ENCODE measurements at places on chromosomes 7 and 10.
A peak's percentile ranks its signal among the peaks of the same experiment; 100 is the strongest.

DNA sequence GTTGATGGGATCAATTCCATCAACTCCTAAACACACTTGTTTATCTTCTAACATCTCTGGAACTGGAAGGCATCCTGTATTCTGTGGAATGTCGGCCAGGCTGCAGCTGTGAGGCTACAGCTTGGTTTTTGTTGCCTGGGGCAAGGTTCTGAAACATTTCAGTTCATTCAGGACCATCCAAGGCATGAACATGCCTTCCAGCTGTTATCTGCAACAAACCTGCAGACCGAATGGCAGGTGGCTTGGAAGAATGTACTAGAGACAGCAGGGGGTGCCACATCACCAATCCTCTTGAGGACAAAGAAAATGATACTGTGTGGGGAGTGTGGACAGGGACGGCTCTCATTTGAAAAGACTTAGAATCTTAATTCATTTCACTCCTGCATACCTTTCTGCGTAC is 12.4 kb downstream of the PAPOLB start:
- no peak for DNase-seq

- DNase-seq: no peak
Measured at GRCh38 chr7:16084370-16084769, 337.0 kb downstream of the CRPPA start.

GRCh38 chr10:62084451-62084850 is 183.0 kb downstream of the ARID5B start:
- DNase-seq: no peak

- DNase-seq: no peak
Measured at GRCh38 chr7:53383131-53383530, 347.7 kb downstream of the POM121L12 start.

DNA sequence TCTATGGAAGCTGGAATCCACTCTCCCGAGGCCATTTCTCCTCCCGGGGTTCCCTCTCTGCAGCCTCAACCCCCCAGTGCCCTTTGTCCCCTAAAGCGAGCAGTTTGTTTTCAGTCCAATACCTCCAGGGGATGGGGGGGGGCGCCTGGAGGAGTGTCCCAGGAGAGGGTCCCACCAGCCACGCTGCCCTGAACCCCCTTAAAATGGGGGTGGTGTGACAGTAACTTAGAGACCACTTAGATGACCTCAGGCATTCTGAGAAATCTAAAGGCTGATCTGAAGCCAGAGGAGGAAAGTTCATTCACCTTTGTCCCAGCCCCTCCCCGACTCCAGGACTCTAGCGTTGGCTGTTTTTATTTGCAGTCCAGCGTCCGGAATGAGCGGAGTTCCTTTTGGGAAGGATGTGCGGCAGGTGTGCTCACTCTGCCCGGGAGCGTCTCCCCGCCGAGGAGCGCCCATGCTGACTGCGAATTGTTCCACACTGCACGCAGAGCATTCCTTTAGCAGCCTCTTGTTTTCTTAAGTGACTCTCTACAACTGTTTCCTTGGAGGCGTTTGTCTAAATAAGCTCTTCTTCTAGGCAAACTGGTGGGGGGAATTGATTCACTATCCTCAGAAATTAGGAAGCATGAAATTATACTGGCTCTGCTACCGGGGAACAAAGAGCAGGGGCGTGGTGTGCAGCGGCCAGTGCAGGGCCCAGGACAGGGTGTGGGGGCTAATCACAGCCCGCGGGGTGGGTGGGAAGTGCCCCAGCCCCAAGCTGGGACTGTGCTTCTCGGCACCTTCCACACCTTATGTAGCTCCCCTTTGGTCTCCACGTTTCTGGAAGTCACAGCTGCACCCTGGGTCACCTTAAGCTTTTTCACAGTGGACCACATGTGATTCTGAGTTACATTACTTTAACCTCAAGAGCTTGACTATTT is 46.3 kb downstream of the SYPL1 start:
- no peak for DNase-seq

DNA sequence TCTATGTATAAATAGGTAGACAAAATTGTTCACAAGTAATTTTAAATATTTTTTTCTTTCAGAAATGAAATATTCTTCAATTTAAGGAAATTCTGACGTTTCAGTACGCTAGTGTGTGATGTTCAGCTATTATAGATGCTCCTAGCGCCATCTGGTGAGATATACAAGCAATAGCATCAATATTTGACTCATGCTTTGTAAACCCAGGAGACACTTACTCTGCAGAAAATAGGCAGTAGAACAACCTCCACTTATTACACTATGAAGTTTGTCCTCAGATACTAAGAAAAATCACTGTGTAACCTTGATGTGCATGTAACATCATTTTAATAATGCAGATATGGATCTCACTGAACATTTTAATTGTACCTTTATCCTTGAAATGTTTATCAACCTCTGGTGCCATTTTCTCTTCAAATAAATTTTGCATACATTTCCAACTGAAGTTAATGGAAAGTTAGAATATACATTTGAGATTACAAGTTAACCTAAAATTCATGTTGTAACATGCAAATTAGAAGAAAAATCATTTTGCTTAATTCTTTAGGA is 151.5 kb upstream of the FAM3C start:
- DNase-seq: no peak

DNA sequence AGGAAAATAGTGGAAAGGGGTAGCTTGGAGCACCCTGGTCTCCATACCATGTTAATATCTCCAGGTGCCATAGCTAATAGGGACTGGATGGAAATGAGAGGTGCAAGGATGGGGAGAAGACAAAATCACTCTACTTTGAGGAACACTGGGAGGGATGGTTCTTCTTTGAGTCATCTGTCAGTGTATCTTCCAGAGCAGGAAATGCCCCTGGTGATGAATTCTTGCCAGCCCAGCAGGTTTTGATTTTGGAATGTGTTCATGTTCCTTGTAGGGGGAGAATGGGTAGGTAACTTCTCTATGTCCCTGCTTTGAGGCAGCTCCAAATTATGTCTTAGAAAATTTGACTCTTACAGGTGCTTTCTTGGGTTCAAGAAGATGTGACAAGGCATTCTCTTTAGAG is 177.0 kb upstream of the GLI3 start:
- DNase-seq: no peak

GRCh38 chr10:3330663-3331062 is 158.1 kb upstream of the PITRM1 start:
- DNase-seq: no peak

- no peak for DNase-seq
Measured at GRCh38 chr10:1310271-1310789, 254.1 kb downstream of the WDR37 start.

DNA sequence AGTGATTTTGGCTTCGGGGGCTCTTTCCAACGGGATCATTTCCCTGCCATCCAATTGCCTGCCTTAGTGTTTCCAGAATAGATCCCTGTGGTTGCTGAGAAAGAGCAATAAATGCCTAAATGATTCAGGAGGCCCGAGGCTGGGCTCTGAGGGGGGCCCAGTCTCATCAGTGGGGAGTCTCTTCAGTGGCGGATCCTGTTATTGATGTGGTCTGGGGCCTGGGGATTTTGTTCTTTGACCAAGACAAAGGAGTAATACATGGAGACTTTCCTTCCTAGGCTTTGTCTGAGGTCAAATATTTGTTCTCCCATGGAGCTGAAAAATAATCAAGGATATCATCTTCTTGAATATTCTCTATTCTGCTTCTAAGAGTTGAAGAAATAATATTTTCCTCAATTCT is 40.8 kb downstream of the TAS2R41 start:
- no peak for DNase-seq

GRCh38 chr7:143490717-143491306 is 13.1 kb downstream of the TAS2R41 start:
- no peak for DNase-seq

DNA sequence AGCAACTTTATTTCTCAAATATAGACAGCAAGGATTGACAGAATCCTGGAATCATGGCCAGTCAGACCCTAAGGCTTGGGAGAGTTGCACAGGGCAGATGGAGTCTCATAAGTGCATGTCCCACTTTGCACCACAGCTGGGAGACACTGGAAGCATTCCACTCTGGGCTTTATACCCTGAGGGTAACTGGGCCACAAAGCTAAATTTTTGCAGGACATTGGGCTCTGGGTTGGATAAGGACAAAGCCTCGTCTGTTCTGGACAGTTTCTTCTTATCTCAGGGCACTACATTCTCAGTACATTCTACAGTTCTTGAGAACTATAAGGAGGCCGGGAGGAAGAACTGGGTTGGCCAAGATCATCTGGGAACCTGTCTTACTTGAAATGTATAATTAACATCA is 158.3 kb upstream of the IGFBP3 start:
- no peak for DNase-seq

DNA sequence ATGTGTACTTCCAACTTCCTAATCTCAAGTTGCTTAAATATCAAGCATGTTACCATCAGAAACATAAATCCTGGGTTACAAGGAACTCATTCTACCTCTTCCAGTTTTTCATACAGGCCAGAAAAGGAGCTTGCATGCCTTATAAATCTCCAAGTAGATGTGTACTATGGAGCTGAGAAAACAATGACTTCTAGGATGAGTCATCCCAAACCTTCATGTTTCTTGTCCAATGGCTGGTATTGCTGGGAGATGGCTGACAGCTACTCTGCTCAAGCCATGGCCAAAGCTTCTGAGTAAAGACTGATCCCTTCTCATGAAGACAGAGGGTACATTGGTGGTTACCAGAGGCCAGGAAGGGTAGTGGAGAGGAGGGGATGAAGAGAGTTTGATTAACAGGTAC is 8.6 kb downstream of the RAPGEF5 start:
- no peak for DNase-seq

DNA sequence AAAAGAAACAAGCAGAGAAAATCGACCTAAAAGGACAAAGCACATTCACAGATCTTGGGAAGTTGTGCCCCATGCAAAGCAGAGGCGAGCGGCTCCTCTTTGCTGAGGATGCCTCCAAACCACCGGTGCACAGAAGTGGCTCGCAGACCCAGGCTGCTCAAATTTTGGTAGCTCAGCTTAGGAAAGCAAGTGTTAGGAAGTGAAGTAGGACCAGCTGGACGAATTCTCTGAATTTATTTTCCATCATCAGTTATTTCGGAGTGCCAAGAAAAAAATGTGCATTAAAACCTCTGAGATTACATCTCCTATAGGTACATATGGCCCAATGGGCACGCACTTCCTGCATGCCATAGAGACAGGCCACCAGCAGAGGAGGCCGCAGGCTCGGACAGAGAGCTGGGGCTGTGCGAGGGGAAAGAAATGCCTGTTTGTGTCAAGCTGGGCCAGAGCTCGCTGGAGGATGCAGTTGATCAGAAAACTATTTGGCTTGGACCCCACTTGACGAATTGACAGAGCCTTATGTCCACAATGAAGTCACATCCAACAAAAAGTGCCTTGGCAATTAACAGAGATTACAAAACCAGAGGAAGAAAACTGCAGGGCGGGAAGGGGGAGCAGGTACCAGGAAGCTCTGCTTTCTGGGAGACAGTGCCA is 122.3 kb upstream of the LYZL2 start:
- DNase-seq: peak; percentile 53

- no peak for DNase-seq
Measured at GRCh38 chr7:130388671-130389070, 8.4 kb downstream of the CPA1 start.

GRCh38 chr10:91700273-91700672 is 67.4 kb upstream of the PPP1R3C start:
- no peak for DNase-seq

DNA sequence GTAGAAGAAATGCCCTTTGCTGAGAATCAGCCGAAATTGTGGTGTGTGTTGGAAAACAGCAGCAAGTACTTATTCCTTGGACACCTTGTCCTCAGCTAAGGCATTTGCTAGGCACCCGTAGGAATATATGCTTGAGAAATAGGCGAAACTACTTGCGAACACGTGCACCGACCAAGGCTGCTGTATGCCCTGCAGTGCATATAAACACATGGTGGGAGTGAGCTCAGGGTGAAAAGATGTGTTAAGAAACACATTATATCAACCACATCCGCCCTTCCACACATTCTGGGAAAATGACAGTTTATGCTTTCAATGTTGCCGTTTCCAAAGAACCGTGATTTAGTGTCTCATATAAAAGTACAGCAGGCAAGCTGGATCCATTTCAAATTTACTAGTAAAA is 199.2 kb downstream of the JCAD start:
- no peak for DNase-seq

DNA sequence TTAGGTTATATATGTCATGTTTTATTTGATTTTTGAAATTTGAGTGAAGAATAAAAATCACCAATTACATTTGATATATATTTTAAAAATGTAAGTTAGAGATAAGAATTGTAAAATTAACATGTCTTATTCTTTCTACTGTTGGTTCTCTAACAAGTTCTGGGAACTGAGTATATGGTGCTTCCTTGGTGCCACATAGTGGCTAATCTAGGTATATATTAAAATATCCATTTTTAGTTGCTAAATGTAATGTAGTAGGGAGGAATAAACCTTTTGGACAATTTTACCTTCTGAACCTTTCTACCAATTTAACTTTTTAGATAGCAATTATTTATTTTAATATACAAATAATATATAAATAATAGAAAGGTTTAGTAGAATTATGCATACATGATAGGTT is 17.5 kb downstream of the CFAP69 start:
- no peak for DNase-seq

GRCh38 chr10:132396494-132397035 is 435 bp upstream of the PWWP2B start:
- DNase-seq: peak; percentile 36

GRCh38 chr7:27600247-27600646 is 62.4 kb downstream of the HIBADH start:
- DNase-seq: no peak

DNA sequence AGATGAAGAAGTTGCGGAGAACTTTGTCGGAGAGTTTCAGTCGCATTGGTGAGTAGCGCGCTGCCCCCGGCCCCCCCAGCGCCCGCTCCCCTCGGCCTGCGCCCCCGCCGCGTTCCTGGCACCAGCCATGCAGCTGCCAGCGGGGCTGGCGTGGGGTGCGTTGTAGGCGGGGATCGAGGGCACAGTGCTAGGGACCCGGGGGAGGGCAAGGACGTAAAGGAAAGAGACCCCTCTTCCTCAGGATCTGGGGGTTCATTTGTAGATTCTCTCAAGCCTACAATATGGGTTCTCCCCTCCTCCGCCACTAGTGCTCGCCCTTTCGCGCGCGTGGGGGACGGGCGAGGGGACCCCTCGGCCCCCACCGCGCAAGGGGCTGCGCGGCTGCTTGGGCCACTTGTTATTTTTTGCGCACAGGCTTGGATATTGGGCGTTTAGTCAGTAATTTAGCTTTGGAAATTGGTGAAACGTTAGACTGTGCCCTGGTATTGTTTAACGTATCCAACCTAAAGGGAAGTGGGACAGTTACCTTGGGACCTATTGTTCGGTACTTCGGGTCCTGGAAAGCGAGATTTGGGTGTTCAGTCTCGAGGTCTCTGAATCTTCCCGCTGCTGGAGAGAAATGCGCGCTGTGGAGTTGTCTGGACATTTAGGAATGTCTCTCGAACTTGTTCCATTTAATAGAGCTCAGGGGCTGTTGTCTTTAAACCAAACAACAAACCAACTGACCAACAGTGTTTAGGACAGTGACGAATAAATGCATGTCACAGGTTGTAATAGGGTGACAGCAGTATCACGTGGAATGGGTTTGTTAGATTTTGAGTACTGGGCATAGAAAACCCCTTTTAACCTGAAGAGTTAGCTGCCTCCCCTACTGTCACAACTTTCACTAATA is 796 bp downstream of the CDK14 start:
- no peak for DNase-seq
